Fibroblast of the aortic adventitia (primary cell): ENCODE measurements at places on chromosomes 11 and 22. TPM values are rescaled to one million over a fixed set of nuclear protein-coding genes. Genes with fewer than 3 reads are reported as not detected.

The C1QTNF4 gene
- total RNA-seq, result not detected in 2 replicates

The POU2AF2 gene
- not detected in 2 replicates for total RNA-seq

The ZNF215 gene
- total RNA-seq, result 1.2 and 3.5 TPM in 2 replicates

The COPB1 gene
- total RNA-seq, result 184 and 221 TPM in 2 replicates

The OR8G5 gene
- total RNA-seq, result not detected in 2 replicates

The CDC45 gene
- 2.3 and 22.9 TPM in 2 replicates for total RNA-seq

The TECTA gene
- total RNA-seq, result 0.36 and 1.5 TPM in 2 replicates

The WNT7B gene
- total RNA-seq, result 0.18 TPM in 1 of 2 replicates, not detected in the other

The TSSK2 gene
- total RNA-seq, result not detected in 2 replicates

The DEFB131B gene
- total RNA-seq, result not detected in 2 replicates

The BET1L gene
- 9.6 and 16.2 TPM in 2 replicates for total RNA-seq

The MMP11 gene
- total RNA-seq, result 5.1 and 47.8 TPM in 2 replicates

The CTSC gene
- 20.5 and 69.1 TPM in 2 replicates for total RNA-seq

The RPS25 gene
- total RNA-seq, result 796 and 2,500 TPM in 2 replicates

The APOBEC3H gene
- total RNA-seq, result 0.45 TPM in 1 of 2 replicates, not detected in the other

The DEUP1 gene
- not detected in 2 replicates for total RNA-seq

The CRYBB3 gene
- not detected in 2 replicates for total RNA-seq

The NLRP6 gene
- not detected in 2 replicates for total RNA-seq

The CAPRIN1 gene
- total RNA-seq, result 188 and 295 TPM in 2 replicates

The KDM4D gene
- total RNA-seq, result 0.08 and 1.1 TPM in 2 replicates

The MEI1 gene
- total RNA-seq, result 0.27 TPM in 1 of 2 replicates, not detected in the other

The SLC35F2 gene
- total RNA-seq, result 9.6 and 9.9 TPM in 2 replicates

The CD3D gene
- not detected in 2 replicates for total RNA-seq

The ALKBH8 gene
- total RNA-seq, result 10.7 and 16.3 TPM in 2 replicates

The OR51I1 gene
- total RNA-seq, result 0.09 TPM in 1 of 2 replicates, not detected in the other

The C2CD2L gene
- total RNA-seq, result 2.6 and 4.9 TPM in 2 replicates
